ENCODE measurements at places on chromosomes 6 and 20. TPM values are rescaled to one million over a fixed set of nuclear protein-coding genes. Genes with fewer than 3 reads are reported as not detected.

GRCh38 chr6:110158479-110158878 lies 21.0 kb downstream of the WASF1 start:
- DNase-seq, result no peak

DNA sequence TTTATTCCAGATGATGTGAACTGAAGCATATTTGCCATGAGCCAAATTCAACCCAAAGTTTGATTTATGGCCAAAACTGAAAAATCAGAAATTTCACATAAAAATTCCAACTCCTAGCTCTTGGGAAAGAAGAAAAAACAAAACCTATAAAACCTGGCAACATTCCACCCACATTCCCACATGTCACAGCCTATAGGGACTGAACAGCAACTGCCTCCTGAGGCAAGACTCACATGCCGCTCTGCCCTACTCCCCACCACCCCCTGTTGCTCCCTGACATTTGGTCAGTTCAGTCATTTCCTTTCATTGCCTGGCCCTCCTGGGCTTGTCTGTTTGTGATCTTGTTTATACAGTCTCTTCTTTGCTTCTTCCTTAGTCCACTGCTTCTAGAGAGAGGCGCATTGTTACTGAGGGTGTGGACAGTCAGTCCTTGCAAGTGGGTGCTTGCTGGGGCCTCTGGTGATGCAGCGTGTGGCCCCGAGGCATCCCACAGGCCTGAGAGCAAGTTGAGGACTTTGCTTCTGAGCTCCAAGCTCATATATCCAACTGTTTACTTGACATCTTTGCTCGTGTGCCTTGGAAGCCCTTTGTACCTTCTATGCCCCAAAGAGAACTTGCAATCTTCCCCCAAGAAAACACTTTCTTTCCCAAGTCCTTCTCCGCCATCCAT lies 31.4 kb downstream of the NFATC2 start:
- DNase-seq, result no peak

GRCh38 chr6:50824552-50824951 lies 5.9 kb downstream of the TFAP2B start:
- DNase-seq, result no peak

GRCh38 chr6:153131037-153131981 lies at the start of gene RGS17:
Gene RGS17, minus strand, starts transcription at chr6:153131282. Its CDS starts 87,264 bp downstream, at chr6:153044018.
- DNase-seq, result peak; percentile 85

GRCh38 chr6:47306887-47307286 lies 2.8 kb downstream of the TNFRSF21 start:
- no peak for DNase-seq

DNA sequence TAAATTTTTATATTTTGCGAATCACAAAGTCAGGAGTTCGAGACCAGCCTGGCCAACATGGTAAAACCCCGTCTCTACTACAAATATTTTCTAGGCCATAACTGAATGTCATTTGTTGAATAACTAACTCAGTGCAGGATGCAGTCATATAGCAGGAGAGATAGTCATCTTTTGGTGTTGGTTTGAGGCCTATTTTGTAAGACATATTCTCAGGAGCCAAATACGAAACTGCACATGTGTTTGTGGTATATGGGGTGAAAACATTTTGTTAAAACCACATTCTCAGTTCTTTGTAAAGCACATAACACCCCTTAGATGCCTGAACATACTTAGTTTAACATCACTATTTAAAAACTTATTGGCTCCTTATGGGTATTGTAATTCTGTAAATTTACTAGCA lies 4.7 kb upstream of the ENPP5 start:
- no peak for DNase-seq

DNA sequence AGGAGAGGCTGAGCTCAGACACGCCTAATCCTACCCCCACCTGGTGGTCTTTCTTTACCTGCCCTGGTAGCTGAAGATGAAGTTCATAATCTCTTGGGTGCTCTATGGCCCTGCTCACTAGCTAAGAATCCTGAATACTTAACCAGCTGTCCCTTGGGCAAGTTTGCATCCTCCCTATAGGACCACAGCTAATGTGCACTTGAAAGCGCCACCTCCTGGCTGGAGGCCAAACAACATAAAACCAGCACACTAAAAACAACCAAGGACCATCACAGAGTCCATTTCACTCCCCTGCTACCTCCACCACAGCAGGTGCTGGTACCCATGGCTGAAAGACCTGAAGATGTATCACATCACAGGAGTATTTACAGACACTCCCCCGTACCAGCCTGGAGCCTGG lies 155.5 kb upstream of the SLC24A3 start:
- DNase-seq, result no peak

DNA sequence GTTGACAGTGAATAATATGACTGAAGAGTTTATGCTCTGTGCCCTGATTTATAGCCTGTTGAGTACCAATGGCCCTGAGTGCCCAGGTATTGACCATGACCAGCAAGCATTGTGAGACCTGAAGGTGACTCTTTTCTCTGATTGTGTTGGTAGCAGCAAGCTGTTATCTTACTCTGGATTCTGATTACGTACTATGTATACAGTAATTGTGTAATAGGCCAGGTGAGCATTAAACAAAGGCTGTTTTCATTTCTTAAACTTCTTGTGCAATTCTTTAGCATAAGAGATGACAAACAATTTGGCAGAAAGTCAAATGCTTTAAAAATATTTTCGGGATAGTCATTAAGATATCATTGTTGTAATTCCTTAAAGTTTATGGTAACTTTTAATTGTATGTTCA lies 111.7 kb upstream of the PTPRK start:
- peak; percentile 34 for DNase-seq

DNA sequence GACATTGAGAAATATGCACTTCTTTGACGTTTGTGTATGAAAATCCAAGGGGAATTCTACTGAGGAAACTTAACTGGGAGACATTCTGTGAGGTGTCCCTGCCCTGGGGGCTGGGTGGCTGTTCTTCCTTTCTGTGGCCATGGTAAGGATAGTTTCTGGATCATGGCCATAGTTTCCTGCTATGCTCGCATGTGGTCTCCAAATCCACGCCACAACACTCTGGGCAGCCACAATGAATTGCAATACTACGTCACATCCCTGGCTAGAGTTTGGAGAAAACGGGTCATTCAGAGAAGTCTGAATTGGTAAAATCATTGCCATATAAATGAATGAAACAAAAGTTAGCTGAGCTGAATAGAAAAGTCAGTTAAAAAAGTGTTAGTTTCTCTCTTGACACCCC lies 230.6 kb downstream of the UTRN start:
- no peak for DNase-seq

DNA sequence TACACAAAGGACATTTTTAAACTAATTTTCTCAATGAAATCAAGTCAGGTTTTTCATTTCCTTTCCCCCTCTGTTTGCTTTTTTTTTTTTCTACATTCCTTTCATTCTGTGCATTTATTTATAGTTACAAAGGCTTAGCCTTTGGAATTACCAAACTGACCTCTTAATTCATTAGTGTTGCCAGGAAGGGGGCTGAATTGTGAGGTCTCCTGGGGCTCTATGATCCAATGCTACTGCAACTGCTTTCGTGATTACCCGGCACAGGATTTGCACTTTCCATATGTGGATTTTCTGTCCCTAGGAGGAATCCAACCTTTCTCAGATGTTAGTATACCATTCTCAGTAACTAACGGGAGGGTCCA lies 35.3 kb downstream of the NEDD9 start:
- DNase-seq, result peak; percentile 70

GRCh38 chr20:2729791-2730190 lies 37.2 kb downstream of the EBF4 start:
- no peak for DNase-seq

GRCh38 chr6:102907181-102907580 lies 1513.7 kb downstream of the GRIK2 start:
- DNase-seq, result no peak

GRCh38 chr6:96468681-96469224 lies 52.9 kb upstream of the UFL1 start:
- DNase-seq, result no peak

- no peak for DNase-seq
Measured at GRCh38 chr20:62748311-62748710, 39.7 kb downstream of the NTSR1 start.

The GJA10 gene
- total RNA-seq, result not detected

The GNMT gene
- 3.0 TPM for total RNA-seq

The RBM12 gene
- 59.2 TPM for total RNA-seq

The PTGIS gene
- 17.1 TPM for total RNA-seq

The SLC26A8 gene
- 0.61 TPM for total RNA-seq
